ENCODE measurements at places on chromosomes 1 and 21.

DNA sequence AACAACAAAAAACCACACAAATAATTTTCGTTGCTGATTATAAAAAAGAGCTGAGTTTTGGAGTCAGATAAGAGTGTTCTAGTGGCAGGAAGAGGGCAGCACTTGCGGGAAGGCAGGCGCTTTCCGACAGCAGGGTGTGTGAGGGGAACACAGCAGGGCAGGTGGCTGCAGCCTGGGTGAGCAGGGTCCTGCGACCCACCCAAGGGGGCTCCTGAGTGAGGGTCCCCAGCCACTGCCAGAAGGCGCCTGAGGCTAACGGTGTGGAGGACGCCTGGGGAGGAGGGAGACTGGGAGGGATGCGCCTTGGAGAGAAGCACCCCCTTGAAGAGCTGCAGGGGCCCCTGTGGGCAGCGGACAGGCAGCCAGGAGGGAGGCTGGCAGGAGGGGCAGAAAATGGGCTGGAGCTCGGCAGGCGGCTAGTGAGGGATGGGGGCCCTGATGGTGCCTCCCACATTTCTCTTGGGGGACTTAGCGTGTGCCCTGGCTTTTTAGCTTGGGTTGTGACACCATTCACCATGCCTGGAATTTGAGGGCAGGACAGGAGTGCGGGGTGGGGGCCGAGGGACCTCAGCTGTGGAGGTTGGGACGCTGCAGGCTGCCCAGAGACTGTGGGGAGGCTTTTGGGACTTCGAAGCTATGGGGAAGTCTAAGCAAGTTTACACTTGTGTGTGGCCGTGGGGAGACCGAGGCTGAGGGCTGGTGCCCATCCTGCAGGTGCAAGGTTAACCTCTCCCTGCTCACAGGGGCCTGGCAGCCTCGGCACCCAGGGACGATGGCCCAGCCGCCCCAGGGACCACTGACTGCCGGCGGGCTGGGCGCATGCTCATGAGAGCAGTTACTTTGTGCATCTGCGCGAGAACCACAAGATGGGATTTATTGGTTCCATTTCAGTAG, 111.4 kb downstream of the SIK1 start:
- no peak for DNase-seq

- no peak for DNase-seq
Observed at GRCh38 chr1:101366513-101367215, 129.8 kb downstream of the S1PR1 start.

DNA sequence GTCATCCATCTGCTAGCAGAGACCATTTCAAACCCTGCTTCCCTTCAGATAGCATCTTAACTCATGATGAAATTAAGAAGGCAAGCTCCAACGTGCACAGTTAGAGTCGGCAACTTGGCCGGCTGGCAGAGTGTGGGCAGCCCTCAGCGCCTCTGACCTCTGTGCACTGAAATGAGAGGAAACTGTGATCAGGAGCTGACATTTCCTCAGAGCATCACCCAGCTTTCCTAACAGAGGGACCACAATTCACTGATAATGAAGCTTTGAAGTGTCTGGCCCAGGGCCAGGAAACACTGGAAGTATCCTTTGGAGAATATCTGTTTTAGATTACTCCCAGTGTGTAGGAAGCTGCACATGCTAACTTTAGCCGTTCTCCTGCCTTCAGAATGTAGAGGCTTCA, 145.0 kb upstream of the ZC3H11B start:
- DNase-seq: no peak

GRCh38 chr1:87129606-87130005, 199.1 kb upstream of the LMO4 start:
- DNase-seq: no peak

DNA sequence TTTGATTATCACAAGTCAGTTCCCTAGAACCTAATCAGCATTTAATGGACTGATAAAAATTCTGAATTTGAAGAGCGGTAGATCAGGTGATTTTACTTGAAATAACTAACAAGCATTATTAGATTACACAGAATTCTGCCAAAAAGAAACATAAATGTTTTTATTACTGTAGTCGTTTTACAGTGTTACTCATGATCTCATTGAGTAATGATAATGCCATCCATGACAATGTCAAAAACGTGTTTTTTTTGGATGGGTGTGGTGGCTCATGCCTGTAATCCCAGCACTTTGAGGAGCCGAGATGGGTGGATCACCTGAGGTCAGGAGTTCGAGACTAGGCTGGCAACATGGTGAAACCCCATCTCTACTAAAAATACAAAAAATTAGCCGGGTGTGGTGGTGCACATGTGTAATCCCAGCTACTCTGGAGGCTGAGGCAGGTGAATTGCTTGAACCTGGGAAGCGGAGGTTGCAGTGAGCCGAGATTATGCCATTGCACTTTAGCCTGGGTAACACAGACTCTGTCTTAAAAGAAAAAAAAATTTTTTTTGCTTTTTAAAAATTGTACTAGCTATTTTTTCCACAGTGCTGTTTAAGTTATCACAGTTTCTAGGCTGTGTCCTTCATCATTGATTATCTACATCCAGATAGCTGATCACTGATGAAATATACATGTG, 56.6 kb downstream of the LAMC1 start:
- no peak for DNase-seq

DNA sequence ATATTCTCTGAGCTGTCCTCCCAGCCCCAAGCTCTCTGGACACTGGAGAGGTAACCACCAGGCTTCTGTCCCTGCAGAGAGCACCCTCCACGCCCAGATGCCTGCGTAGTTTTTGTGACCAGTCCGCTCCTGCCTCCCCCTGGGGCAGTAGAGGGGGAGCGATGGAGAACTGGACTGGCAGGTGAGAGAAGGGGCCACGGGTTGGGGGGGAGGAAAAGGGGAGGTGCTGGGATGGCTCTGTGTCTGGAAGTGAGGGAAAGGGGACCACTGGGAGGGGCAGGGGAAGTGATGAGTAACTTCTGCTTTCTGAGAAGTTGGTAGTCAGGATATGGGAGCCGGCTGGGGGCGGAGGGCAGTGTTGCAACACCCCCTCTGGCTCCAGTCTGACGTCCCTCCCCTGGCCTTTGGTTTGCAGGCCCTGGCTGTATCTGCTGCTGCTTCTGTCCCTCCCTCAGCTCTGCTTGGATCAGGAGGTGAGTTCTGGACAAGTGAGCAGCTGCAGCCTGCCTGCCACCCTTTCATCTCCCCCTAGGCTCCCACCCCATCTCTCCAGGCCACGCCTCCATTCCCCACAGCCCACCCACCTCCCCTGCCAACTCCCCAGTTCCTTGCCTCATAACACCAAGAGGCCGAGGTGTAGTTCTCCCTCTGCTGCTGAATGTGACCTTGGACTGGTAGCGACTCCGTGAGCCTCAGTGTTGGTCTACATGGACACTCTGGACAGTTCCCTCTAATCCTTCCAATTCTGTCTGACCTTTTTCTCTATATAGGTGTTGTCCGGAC, 3.1 kb downstream of the ADAMTSL4 start:
- no peak for DNase-seq

DNA sequence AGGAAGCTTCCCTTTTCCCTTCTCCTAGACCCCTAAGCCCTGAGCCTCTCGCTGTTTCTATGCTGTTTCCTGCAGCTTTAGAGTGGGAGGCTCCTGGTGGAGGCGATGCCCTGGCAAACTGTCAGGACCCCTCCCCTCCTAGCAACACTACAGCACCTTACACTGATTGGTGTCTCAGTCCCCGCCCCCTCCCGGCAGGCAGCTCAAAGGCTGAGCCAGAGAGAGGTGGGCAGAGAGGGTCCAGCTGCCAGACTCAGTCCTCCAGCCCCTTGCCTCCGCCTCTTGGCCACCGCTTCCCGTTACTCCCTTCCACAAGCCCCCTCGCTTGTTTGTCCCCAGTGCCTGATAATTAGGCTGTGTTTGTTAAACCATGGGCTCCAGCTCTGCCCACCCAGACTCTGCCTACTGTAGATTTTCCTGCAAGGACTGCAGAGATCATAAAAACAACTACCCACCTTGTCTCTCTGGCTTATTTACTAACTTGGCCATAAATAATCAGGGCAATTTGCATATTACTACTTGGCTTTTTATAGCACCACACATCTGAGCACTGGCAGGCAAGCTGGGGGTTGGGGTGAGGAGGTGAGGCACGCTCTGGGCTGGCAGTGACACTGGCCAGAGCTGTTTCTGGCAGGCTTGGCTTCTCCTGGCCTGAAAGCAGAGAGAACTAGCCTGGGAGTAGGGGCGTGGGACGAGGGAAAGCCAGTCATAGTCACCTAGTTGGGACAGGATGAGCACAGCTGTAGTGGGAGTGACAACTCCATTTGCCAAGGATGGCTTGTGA, 107.5 kb downstream of the CSMD2 start:
- DNase-seq: no peak

DNA sequence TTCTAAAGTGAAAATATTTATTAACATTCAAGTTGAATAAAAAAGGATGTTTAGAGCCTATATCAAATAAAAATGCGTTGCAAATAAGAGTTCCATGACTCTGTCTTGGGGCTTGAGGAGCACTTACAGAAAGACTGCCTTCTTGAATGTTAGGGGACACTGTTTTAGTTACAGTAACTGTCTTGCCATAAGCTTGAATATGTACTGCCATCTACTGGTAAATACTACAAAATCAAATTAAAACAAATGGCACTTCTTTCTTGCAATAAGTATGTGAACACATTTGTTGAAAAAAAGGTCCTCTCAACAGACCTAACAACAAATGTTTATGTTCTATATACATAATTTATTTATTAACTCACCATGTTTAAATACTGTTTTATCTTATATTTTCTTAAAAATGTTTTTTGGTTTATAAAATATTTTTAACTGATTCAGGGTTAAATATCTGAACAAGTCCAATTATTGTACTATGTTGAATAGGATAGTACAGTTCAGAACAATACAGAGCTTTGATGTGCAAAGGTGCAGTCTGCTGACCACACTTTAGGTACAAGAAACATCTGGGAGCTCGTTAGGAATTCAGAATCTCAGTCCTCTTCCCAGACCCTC, 199.5 kb downstream of the LRRIQ3 start:
- peak; percentile 49 for DNase-seq

- DNase-seq: no peak
Observed at GRCh38 chr21:37006486-37007291, at the start of gene RIPPLY3. Gene RIPPLY3 (plus strand): TSS chr21:37006702. CDS start chr21:37006773, 71 bp downstream.

All from ACHN (cell line).